Stimulated activated CD8-positive, alpha-beta memory T cell treated with anti-CD3 and anti-CD28 coated beads, Interleukin-7, amount 100 ng/mL, for 4 hours (primary cell): ENCODE measurements at places on chromosomes 2 and 18.

GRCh38 chr2:150963336-150963735 is 298.3 kb downstream of the RBM43 start:
- no peak for DNase-seq

DNA sequence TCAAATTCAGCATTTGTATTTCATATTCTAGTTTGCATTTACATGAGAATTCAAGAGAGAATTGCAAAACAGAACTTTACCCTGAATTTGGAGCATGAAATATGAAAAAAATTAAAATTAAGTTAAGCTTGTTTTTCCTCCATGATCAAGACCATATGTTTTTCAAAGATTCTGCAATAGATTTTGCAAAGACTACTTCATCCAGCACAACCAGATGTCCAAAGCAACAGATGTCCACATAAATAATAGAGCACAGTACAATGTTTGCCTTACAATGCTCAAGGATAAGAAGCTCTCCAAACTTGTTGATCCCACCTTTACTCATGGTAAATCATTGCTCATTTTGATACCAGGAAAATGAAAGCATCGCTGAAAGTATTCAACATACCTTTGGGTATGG is 25.6 kb downstream of the FAP start:
- no peak for DNase-seq

- DNase-seq, result no peak
Observed at GRCh38 chr18:55573386-55573785, 14.6 kb downstream of the TCF4 start.

DNA sequence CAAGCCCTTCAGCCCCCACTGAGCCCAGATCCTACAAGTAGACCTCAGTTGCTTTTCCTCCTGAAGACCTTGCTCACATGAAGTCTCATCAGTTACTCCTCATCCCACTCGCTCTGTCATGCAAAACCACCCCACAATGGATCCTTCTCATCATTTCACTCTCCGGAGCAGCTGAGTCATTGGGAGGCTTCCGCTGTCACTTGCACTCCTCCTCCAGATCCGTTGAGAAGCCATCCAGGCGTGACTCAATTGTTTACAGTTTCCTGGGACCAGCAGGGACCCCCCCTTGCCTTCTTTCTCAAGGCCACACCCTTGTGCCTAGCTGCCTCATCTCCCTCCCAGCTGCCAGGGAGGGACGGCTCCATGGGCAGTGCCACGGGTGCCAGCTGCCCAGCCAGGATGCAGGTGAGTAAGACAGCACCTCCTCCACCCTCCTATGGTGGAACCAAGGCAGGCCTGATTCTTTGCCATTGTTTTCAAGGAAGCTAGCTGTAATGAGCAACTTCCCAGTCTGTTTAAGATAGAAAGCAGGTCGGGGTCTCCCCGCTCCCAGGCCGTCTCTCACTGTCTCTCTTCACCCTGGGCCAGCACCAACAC is 16.3 kb downstream of the GPR55 start:
- DNase-seq, result no peak

DNA sequence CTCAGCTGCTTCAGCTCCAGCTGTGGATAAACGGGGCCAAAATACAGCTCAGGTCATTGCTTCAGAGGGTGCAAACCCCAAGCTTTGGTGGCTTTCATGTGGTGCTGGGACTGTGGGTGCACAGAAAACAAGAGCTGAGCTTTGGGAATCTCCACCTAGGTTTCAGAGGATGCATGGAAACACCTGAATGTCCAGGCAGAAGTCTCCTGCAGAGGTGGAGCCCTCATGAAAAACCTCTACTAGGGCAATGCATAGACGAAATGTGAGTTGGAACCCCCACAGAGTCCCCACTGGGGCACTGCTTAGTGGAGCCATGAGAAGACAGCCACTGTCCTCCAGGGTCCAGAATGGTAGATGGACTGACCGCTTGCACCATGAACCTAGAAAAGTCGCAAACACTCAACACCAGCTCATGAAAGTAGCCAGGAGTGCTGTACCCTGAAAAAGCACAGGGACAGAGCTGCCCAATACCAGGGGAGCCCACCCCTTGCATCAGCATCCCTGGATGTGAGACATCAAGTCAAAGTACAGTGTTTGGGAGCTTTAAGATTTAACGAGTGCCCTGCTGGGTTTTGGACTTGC is 147.9 kb upstream of the SOX11 start:
- no peak for DNase-seq

DNA sequence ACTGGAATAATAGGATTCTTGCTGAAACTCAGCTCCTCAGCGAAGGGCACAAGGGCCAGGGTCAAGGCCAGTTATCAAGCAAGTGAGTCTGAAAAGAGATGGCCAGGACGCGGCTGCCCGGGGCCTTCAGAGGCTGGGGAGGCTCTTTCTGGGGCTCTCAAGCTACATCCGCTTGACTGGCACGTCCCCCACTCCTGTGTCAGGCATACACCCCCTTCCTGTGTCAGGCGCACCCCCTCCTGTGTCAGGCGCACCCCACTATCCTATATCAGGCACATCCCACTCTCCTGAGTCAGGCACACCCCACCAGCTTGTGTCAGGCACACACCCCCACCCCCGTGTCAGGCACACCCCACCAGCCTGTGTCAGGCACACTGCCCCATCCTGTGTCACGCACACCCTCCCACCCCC is 91.8 kb downstream of the TPO start:
- DNase-seq, result no peak

DNA sequence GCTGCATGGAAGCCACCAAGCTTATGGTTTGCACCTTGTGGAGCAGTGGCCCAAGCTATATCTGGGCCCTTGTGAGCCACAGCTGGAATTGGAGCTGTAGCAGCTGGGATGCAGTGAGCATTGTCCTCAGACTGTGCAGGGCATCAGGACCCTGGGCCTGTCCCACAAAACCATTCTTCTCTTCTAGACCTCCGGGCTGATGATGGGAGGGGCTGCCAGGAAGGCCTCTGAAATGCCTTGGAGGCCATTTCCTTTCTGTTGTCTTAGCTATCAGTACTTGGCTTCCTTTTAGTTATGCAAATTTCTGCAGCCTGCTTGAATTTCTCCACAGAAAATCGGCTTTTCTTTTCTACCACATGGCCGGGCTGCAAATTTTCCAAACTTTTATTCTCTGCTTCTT is 46.4 kb upstream of the CSRNP3 start:
- no peak for DNase-seq

- no peak for DNase-seq
Observed at GRCh38 chr2:42053482-42053790, 5.6 kb downstream of the PKDCC start.

GRCh38 chr2:163602196-163602595 is 133.6 kb downstream of the FIGN start:
- no peak for DNase-seq

DNA sequence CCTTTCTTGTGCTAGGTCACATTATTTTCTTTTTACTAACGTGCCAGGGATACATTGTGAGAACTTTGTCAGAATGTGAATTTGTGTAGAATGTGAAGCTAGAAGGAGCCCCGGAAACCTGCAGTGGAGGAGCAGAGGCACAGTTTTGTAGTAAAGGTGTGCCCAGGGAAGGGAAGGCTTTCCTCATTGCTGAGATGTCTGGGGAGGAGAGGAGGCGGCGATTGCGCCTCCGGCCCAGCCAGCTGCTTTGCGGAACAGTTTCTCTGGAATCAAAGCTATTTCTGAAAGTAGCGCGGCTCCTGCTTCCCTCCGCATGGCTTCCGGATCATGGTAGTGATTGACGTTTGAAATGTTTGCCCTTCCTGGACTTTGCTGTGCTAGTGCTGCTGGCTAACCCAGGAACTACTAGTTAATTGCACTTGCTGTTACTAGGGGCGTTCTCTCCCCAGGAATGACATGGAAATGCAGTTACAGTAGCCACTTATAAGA is 83.1 kb upstream of the RBM44 start:
- DNase-seq, result no peak

DNA sequence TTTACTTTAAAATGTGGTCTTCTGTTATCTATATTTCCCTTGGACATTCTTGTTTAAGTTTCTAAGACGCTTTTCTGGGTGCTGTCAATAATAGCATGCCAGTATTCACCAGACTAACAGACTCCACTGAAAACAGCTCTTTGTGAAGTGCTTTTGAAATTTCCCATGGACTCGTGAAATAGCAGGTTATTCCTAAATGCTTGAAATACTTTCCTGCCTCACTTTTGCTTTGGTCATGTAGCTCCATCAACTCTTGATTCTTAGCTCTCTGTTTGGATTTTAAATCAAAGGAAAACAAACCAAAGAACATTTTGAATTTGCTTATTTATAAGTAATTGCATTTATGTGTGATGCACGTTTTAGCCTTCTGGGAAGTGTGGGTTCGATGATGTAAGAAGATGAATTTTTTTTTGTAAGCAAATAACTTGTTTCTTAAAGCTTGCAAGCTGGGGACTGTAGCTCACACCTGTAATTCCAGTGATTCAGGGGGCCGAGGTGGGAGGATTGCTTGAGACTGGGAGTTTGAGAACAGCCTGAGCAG is 147.8 kb downstream of the WDSUB1 start:
- DNase-seq, result no peak

GRCh38 chr2:18500333-18500732 is 60.1 kb downstream of the RDH14 start:
- no peak for DNase-seq

DNA sequence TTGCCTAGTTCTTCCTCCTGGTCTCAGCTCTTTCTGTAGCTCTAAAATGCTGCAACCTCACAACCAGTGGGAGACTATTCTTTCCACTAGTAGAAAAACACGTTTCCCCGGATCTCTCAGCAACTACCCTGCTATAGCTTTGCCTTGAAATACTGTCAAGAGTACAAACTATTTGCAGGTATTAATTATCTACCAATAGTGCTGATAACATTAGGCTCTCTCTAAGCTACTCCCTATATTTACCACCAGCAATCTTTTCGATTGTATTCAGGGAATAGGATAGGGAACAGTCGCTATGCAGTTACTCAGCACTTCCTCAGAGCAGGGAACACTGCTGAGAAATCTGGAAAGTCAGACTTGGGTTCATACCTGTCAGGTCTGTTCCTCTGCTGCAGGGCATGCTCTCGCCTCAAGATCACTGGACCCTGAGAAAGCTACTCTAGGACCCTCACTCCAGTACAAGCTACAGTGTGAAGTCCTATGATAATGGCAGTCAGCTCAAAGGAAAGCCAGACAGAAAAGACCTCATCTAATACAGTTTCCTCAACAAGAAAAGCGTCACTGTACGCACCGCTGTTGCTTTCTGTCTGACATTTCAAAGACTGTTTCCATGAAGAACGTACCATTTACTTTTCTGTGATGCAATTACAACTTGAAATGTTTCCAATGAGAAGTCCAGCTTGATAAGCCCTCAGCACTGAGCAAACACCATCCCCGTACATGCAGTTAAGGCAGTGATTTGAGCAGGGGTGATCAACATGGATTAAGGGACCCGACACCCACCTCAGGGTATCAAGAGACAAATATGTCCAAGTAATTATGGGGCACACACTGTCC is 22.7 kb downstream of the GDF7 start:
- no peak for DNase-seq

GRCh38 chr18:53790786-53791185 is 433.7 kb downstream of the MBD2 start:
- no peak for DNase-seq

DNA sequence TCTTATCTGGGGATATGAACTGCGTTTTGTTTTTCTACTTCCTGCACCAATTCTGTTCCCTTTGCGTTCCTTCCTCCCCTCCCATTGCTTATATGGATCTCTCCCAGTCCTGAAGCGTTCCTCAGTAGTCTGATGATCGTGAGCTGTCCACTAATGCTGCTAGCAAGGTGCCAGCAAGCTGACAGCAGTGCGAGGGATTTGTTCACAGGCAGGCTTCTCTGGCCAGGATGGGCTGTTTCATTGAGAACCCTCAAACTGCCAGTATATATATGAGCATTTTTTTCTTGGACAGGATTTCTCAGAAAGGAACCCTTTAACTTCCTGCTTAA is 40.1 kb downstream of the GTF3C3 start:
- DNase-seq, result no peak

DNA sequence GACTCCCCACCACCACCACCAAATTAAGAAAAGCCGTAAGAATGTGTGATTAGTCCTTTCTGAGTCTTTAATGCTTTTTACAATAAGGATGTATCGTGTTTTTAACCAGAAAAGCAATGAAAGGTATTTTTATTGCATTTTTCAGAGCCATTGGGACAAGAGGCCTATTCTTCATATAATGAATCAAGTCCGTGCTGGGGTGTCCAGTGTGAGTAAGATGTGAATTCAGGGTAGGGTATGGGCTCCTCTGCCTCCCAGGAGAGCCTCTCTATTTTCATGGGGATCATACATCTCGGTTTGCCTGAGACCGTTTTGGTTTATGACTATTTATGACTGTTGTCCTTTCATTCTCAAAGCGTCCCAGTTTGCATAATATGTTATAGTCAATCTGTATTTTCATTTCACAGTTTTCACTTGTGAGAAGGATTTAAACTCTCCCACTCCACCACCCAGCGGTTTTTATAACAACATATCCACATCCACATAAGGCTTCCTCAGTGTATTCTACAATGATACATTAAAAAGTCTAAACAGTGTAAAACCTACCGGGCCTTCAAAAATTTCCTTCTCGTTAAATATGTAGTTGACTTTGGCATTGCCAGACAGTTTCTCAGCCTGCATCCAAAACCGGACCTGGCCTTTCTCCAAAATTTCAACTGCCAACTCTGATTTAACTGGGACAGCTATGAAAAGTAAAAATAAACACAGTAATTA is 80.8 kb upstream of the LPIN2 start:
- no peak for DNase-seq

DNA sequence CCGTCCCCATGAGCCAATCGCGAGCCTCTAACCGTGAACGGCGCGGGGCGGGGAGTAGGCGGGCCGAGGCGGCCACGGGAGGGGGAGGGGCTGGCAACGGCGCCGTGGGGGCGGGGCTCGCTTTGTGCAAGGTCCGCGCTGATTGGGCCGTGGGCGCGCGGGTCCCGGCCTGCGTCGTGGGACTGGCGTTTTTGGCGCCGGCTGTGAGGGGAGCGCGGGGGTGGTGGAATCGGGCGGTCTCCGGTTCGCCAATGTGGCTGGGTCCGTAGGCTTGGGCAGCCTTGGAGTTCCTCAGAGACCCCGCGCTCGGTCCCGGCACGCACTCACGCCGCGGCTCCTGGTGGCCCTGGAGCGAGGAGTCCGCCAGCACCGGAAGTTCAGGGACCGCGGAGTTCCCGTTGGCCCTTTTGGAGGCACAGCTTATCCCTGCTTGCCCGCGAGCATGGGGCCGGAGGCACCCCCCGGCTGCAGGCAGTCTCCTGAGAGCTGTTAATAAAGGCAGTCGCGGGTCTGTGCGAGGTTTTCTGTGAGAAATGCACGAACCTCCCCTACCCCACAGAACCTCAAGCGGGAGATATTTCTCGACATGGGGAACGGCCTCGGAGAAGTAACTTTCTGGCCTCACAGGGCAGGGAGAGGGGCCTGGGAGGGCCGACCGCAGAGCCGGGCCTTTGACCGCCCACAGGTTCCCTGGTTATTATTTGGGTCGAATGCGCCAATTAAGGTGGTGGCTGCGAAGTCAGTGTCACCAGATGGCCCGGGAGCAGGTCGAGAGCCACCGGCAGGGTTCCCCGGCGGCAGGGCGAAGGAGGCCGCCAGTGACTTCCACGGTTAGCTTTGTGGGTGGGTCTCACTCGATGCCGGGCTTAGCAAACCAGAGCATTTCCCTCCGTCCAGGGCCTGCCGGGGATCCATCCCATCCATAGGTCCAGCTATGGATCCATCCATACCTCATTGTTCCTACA is 574 bp upstream of the NCL start:
- DNase-seq, result peak; percentile 98
